Activated CD4-positive, alpha-beta T cell treated with anti-CD3 and anti-CD28 coated beads, Interleukin-2, amount 10 ng/mL, durations not matched to agents 7 days and 5 days (primary cell): ENCODE measurements at places on chromosomes 1 and 21. TPM values are rescaled to one million over a fixed set of nuclear protein-coding genes. Genes with fewer than 3 reads are reported as not detected.

GRCh38 chr1:212254853-212255363 is 30.3 kb upstream of the PPP2R5A start:
- H3K27me3 ChIP-seq: peaks cover 2% of the 10 kb centered on the region
- H3K4me1 ChIP-seq: peaks cover 74% of the 10 kb centered on the region
- peaks cover 9% of the 10 kb centered on the region for H3K36me3 ChIP-seq
- peak overlapping the region; percentile 56 for H3K4me3 ChIP-seq
- H3K27ac ChIP-seq: peak overlapping the region; percentile 93
- DNase-seq: peak; percentile 16

The CELSR2 gene
- total RNA-seq: 5.3 TPM

The ANGPTL1 gene
- not detected for total RNA-seq

DNA sequence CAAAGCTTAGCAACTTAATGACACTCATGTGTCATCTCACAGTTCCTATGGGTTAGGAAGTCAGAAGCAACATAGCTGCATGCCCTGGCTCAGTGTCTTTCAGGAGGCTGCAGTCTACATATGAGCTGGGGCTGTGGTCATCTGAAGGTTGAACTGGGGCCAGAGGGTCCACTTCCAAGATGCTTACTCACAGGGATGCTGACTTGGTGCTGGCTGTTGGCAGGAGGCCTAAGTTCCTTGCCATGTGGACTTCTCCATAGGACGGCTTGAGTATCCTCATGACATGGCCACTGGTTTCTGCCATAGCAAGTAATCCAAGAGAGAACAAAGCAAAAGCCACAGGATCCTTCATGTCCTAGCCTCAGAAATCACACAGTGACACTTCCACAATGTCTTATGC is 12.1 kb upstream of the FAM43B start:
- H3K4me1 ChIP-seq: no peaks in the 10 kb centered on the region
- no peak overlapping the region for H3K27ac ChIP-seq
- H3K36me3 ChIP-seq: no peaks in the 10 kb centered on the region
- H3K27me3 ChIP-seq: peaks cover 35% of the 10 kb centered on the region

The CFHR4 gene
- not detected for total RNA-seq

DNA sequence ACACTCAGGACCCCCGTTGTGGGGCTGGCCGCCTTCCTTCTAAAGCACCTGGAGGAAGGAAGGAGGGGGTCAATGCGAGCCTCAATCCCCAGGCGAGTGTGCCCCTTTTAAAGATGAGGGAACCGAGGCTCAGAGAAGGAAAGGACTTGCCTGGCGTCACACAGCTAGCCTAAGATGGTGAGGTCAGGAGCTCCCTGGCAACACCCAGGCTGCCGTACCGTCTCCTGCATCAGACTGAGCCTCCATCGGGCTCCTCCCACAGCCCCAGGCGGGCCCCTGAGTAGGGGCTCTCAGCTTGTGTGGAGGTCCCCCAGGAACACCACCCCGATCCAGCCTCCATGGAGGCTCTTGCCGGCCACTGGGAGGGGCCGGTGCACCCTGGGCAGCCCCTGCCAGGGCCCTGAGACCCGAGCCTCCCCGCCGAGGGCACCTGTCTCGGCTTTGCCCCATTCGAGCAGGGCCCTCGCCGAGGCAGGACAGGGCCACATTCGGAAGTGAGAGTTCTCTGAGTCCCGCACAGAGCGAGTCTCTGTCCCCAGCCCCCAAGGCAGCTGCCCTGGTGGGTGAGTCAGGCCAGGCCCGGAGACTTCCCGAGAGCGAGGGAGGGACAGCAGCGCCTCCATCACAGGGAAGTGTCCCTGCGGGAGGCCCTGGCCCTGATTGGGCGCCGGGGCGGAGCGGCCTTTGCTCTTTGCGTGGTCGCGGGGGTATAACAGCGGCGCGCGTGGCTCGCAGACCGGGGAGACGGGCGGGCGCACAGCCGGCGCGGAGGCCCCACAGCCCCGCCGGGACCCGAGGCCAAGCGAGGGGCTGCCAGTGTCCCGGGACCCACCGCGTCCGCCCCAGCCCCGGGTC is at the start of gene AIRE:
Gene AIRE, plus strand, starts transcription at position 739 of the 855 bp plus-strand sequence. CDS start 131 bp downstream, outside the sequence.
- peaks cover 3% of the 10 kb centered on the region for H3K4me1 ChIP-seq
- DNase-seq: no peak
- H3K27ac ChIP-seq: no peak within 1 kb of the TSS
- no peaks in the 10 kb centered on the region for H3K36me3 ChIP-seq

- no peak overlapping the region for H3K4me3 ChIP-seq
- peaks cover 76% of the 10 kb centered on the region for H3K4me1 ChIP-seq
- no peaks in the 10 kb centered on the region for H3K27me3 ChIP-seq
- no peak for DNase-seq
Observed at GRCh38 chr1:116379057-116379630, 6.1 kb downstream of the ATP1A1 start.

- peaks cover 65% of the 10 kb centered on the region for H3K27me3 ChIP-seq
- H3K27ac ChIP-seq: no peak overlapping the region
- no peaks in the 10 kb centered on the region for H3K36me3 ChIP-seq
- H3K4me3 ChIP-seq: no peak overlapping the region
Observed at GRCh38 chr21:41777951-41778815, 11.3 kb upstream of the RIPK4 start.
